ENCODE measurements at places on chromosomes 16 and 17.

GRCh38 chr17:63191610-63192009 lies 225.6 kb downstream of the TANC2 start:
- no peak for DNase-seq

DNA sequence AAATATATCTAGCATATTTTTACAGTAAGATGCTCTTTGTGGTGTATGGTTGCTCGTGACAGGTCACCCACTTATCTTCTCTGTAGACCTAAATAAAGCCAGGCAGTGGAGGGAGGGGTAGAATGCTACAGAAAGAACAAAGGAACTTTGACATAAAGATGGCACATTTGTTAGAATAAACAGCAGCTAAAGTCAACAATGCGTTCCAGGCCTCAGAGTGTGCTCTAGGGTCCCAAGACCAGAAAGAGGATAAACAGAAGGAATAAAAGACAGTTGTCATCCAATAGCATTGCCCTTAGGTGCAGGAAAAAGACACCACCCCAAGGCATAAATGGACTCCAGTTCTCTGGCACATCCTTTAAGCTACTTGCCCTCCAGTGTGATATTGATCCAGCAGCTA lies 523.0 kb upstream of the CDH11 start:
- DNase-seq, result no peak

- DNase-seq, result no peak
Measured at GRCh38 chr16:84314373-84314772, 19.7 kb downstream of the WFDC1 start.

- DNase-seq, result no peak
Measured at GRCh38 chr16:80109581-80109980, 431.2 kb upstream of the DYNLRB2 start.

DNA sequence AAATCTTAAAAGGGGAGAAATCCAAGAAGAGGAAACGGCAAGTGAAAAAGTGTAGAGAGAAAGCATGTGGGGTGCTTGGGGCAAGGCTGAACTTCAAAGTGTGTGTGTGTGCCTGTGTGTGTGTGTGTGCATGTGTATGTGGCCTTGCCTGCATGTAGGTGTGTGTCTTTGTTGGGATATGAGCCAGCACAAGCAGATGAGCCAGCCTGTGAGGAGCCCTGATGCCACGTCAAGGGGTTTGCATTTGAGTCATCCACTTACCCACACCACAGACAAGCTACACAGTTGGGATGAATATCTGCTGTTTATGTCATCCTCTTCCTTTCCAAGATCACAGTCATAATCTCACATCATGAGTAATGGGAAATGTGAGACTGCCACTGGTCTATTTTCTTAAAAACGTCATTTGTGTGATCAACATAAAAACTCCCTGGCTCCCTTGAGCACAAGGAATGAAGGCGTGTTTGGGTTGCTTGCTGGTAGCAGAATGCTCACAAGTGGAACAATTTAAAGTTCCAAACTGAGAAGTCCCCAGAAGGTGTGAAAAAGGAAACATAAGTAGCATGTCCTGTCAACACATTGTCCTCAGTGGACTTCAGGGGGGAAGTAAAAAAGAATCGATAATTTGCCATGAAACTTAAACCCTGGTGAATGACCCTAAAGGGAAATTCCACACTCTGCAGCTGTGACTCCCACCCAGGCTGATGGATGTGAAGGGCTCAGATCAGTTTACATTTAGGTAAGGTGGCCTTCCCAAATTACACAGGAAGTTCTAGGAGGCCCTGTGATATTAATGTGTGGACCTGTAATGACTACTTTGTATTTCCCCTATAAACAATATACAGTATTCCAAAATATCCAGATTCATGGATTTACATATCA lies 14.7 kb downstream of the KCTD19 start:
- DNase-seq, result peak; percentile 100

DNA sequence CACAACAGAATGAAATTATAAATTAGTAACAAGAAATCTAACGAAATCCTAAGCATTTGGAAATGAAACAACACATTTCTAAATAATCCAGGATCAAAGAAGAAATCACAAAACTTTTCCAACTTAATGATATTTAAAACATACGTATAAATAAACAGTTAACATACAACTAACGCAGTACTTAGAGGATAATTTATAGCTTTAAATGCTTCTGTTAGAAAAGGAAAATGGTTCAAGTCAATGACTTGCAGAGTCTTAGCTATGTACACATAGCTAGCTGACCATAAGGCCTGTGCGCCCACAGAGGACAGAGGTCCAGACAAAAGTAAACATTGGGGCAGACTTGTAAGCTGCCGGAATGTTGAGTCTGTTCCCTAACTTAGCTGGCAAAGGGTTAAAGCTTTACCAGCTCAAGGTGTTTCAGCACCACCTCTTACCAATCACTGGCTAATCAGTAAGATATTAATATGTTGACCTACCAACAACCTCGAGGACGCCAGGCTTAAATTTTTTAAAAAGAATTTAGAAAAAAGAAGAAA lies 84.6 kb downstream of the PARN start:
- DNase-seq, result peak; percentile 35

GRCh38 chr17:79645022-79645776 lies 34.3 kb upstream of the RBFOX3 start:
- no peak for DNase-seq

- DNase-seq, result no peak
Measured at GRCh38 chr17:67362173-67362572, 4.2 kb downstream of the PSMD12 start.

GRCh38 chr16:84732674-84733352 lies 33.0 kb downstream of the USP10 start:
- no peak for DNase-seq

DNA sequence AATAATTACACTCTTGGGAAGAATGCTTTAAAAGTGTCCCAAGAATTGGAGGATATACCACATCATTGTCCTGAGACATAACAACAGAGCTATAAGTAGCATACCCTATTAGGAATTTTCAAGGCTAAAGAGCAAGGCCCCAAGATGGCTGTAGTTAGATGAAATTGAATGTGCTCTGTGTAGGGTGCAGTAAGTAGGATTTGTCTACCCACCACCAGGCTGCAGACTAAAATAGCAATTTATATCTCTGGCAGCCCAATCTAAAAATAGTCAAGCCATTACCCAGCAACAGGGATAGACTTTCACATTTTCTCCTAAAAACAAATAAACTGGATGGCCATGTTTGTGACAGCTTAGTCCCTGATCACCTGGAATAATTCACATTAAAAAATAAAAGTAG lies 5.6 kb downstream of the MMD start:
- DNase-seq, result no peak

DNA sequence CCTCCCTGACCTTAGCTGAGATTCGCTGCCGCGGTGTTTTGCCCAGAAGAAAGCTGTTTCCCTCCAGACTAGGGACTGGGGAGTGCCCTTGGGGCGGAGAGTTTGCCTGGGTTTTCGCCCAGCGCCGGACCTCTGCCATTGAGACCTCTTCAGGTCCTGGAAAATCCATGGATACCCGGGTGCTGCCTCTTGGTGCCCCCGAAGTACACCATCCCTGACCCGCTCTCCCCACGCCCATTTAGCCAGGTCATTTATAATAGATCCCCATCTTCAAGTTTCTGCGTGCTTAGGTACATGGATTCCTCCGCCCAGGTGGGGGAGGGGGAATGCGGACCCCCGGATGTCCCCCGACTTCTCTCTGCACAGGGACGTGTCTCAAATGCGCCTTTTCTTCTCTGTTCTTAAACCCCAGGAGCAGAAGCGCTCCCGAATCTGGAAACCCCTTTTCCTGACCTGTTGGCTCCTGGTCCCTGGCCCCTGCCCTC lies 15.0 kb upstream of the CBX8 start:
- DNase-seq, result no peak

GRCh38 chr16:11308493-11309283 lies 27.6 kb upstream of the PRM1 start:
- DNase-seq, result no peak

GRCh38 chr17:67950945-67951344 lies 45.3 kb downstream of the C17orf58 start:
- DNase-seq, result peak; percentile 34

DNA sequence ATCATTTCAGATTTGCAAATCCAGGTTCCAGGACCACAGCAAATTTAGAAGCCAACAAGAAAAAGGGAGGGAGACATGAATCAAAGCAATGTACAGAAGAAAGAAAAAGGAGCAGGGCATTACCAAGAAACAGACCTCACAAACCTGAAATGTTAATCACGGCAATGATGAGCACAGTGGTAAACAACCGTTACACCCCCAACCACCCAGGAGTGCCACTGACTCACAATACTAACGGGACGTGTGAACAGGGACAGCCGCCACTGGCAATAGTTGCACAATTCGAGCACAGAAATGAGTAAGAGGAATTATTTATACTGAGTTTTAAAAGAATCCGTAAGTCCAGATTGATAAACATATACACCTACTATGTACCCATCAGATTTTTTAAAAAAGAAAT lies 13.8 kb downstream of the USP22 start:
- peak; percentile 91 for DNase-seq

GRCh38 chr16:28053461-28053860 lies 10.1 kb downstream of the GSG1L start:
- DNase-seq, result no peak

- DNase-seq, result no peak
Measured at GRCh38 chr17:43543300-43543699, 2.8 kb downstream of the ETV4 start.
